ENCODE measurements at places on chromosomes 7 and 10.

GRCh38 chr10:8640878-8641277, 586.4 kb downstream of the GATA3 start:
- DNase-seq: no peak

DNA sequence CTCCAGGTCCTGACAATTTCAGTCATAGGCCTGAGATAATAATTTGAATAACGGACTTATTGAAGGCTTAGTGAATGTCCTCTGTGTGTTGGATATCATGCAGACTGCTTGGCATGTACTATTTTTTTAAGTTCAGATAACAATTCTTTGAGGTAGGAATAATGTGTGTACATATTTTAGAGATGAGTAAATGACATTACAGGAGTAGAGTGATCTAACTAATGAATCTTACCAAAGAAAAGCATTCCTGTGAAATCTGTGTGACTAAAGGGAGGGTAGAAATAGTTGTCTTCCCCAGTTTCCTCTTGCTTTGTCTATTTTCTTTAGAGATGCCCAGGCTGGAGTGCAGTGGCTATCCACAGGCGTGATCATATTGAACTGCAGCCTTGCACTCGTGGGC, 391.8 kb upstream of the ETV1 start:
- no peak for DNase-seq

GRCh38 chr10:122170802-122171201, 100.3 kb upstream of the BTBD16 start:
- no peak for DNase-seq

- DNase-seq: no peak
These were observed 236.8 kb downstream of the RNLS start for GRCh38 chr10:88346144-88346977.

DNA sequence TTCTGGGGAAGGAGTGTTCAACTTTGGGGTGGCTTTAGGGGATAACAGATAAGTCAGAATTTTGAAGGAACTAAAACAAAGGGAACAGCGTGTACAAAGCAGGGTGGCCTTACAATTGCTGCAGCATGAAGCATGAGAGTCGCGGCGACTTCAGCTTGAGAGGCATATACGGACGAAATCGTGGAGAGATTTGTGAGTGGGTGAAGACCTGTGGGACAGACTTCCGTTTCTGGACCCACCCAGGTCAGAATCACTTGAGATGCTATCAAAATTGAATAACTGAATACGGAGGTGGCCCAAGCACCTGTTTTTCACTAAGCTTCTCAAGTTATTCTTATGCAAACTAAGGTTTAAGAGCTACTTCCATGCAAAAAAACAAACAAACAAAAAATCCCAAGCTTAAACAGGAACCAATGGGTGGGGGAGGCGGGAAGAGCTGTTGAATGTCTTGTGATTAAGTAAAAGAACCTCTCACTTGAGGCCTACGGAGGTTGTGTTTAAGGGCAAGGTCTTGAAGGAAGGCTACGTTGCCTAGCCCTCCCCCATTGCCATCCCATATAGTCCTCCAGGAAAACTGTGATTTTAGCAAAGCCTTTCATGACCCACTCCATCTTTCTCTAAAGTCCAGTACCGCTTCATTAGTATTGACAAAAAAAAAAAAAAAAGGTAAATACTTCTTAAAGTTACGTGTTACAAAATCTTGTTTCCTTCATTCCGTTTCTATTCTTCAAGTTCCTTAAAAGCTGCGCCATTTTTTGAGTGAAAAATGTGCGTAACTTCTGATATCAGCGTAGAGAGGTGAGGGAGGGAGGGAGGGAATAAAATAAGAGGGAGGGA, 1.3 kb upstream of the TRIM24 start:
- no peak for DNase-seq

Data from effector CD4-positive, alpha-beta T cell (primary cell).